ENCODE measurements at places on chromosomes 6 and 20. TPM values are rescaled to one million over a fixed set of nuclear protein-coding genes. Genes with fewer than 3 reads are reported as not detected.

Gene KIF25
- not detected for total RNA-seq

Gene SPATA2
- total RNA-seq, result 7.6 TPM

Gene TNXB
- 3.4 TPM for total RNA-seq

Gene PCK1
- total RNA-seq, result not detected

Gene SLC35D3
- not detected for total RNA-seq

Gene HLA-DOB
- total RNA-seq, result 17.0 TPM

Gene OR2J2
- not detected for total RNA-seq

Gene PREP
- total RNA-seq, result 42.8 TPM

Gene ADAM33
- not detected for total RNA-seq

Gene NKAIN4
- not detected for total RNA-seq

Gene PACSIN1
- total RNA-seq, result 1.9 TPM

Gene SOX4
- total RNA-seq, result 0.71 TPM

All from activated CD8-positive, alpha-beta T cell treated with anti-CD3 and anti-CD28 coated beads, Interleukin-2, amount 10 ng/mL, durations not matched to agents 7 days and 5 days (primary cell).